ENCODE measurements at places on chromosomes 7 and 10. TPM values are rescaled to one million over a fixed set of nuclear protein-coding genes. Genes with fewer than 3 reads are reported as not detected.

The UPK3B gene
- total RNA-seq, result 2.1 TPM

The C10orf53 gene
- not detected for total RNA-seq

The SPDYE11 gene
- total RNA-seq, result not detected

DNA sequence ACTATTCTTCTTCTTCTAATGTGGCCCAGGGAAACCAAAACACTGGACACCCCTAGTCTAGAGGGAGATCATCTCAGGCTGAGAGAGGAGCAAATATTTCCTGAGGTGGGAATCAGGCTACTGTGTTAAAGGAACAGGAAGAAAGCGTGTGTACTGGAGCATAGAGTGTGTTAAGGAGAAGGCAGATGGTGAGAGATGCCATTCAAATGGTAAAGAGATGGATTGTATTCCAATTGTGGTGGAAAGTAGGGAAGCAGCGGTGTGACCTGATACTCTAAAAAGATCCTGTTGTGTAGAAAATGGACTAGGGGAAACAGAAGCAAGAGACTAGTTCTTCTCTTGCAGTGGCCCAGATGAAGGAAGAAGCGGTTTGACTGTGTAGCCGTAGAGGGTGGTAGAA, 31.2 kb downstream of the RAB18 start:
- H3K27me3 ChIP-seq, result no peaks in the 10 kb centered on the region
- no peak for DNase-seq
- no peaks in the 10 kb centered on the region for H3K36me3 ChIP-seq

- H3K36me3 ChIP-seq, result peaks cover 84% of the 10 kb centered on the region
- DNase-seq, result no peak
- no peak overlapping the region for H3K4me3 ChIP-seq
Observed at GRCh38 chr7:2255145-2256139, 13.4 kb downstream of the NUDT1 start.

- peaks cover 4% of the 10 kb centered on the region for H3K4me1 ChIP-seq
- H3K36me3 ChIP-seq, result no peaks in the 10 kb centered on the region
- H3K4me3 ChIP-seq, result no peak overlapping the region
- no peaks in the 10 kb centered on the region for H3K27me3 ChIP-seq
- no peak overlapping the region for H3K27ac ChIP-seq
Observed at GRCh38 chr10:116747325-116747724, 5.0 kb upstream of the HSPA12A start.

GRCh38 chr7:557558-557881, 37.9 kb upstream of the PDGFA start:
- H3K4me1 ChIP-seq, result no peaks in the 10 kb centered on the region
- H3K27ac ChIP-seq, result no peak overlapping the region
- no peaks in the 10 kb centered on the region for H3K27me3 ChIP-seq
- no peaks in the 10 kb centered on the region for H3K36me3 ChIP-seq
- H3K4me3 ChIP-seq, result no peak overlapping the region

- no peaks in the 10 kb centered on the region for H3K36me3 ChIP-seq
- DNase-seq, result no peak
- peaks cover 15% of the 10 kb centered on the region for H3K4me1 ChIP-seq
- no peak overlapping the region for H3K4me3 ChIP-seq
- peak overlapping the region; percentile 42 for H3K27ac ChIP-seq
Observed at GRCh38 chr10:103789161-103789560, 66.2 kb downstream of the SH3PXD2A start.

DNA sequence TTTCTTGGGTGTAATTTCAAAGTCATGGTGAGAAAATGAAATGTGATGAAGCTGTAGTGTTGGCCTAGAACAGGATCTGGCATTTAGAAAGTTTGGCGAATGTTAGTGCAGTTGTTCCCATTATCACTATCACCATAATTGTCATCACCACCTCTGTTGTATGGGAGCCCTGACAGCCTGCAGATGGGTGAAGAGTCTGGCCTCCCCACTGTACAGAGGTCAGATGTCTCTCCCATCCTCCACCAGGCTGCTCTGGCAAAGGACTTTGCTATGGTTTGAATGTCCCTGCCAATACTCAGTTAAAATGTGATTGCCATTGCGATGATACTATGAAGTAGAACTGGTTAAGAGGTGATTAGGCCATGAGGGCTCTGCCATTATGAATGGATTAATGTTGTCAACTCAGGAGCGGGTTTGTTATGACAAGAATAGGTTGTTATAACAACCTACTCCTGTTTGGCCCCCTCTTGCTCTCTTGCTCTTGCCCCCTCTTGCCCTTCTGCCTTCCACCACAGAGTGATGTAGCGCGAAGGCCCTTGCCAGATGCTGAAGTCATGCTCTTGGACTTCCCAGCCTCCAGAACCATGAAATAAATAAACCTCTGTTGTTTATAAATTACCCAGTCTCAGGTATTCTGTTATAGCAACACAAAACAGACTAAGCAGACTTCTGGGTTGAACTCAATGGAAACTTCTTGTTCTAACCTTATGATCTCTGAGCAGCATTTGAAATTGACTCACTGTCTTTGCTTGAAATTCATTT, 90.0 kb downstream of the GRK5 start:
- no peak for DNase-seq
- peaks cover 5% of the 10 kb centered on the region for H3K4me1 ChIP-seq
- no peak overlapping the region for H3K27ac ChIP-seq
- H3K27me3 ChIP-seq, result no peaks in the 10 kb centered on the region

DNA sequence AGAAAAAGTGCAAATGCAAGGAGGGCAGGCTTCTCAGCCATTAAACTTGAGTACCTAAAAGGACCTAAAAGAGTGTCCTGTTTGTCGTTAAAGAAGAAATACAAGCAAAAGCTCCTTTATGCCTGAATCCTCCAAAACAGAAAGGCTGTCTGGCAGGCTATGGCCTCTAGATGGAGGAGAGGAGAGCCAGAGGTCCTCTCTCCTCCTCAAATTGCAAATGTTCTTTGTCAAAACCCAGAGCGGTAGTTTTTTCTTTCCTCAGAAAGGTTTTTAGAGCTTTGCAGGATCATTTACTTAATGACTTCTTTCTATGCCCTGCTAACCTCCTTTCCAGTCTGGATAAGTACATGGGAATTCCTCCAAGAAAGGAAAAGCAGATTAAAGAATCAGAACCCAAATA, 1.9 kb upstream of the SORCS1 start:
- H3K27ac ChIP-seq, result no peak overlapping the region
- H3K4me3 ChIP-seq, result peak overlapping the region; percentile 6
- no peak for DNase-seq
- peaks cover 17% of the 10 kb centered on the region for H3K27me3 ChIP-seq
- H3K4me1 ChIP-seq, result peaks cover 11% of the 10 kb centered on the region

GRCh38 chr7:36677769-36678437, 46.4 kb downstream of the AOAH start:
- no peak overlapping the region for H3K27ac ChIP-seq
- no peak for DNase-seq
- H3K4me1 ChIP-seq, result no peaks in the 10 kb centered on the region

GRCh38 chr7:36462551-36463137, 73.0 kb downstream of the ANLN start:
- no peak for DNase-seq
- no peaks in the 10 kb centered on the region for H3K4me1 ChIP-seq
- no peaks in the 10 kb centered on the region for H3K36me3 ChIP-seq
- no peak overlapping the region for H3K27ac ChIP-seq

DNA sequence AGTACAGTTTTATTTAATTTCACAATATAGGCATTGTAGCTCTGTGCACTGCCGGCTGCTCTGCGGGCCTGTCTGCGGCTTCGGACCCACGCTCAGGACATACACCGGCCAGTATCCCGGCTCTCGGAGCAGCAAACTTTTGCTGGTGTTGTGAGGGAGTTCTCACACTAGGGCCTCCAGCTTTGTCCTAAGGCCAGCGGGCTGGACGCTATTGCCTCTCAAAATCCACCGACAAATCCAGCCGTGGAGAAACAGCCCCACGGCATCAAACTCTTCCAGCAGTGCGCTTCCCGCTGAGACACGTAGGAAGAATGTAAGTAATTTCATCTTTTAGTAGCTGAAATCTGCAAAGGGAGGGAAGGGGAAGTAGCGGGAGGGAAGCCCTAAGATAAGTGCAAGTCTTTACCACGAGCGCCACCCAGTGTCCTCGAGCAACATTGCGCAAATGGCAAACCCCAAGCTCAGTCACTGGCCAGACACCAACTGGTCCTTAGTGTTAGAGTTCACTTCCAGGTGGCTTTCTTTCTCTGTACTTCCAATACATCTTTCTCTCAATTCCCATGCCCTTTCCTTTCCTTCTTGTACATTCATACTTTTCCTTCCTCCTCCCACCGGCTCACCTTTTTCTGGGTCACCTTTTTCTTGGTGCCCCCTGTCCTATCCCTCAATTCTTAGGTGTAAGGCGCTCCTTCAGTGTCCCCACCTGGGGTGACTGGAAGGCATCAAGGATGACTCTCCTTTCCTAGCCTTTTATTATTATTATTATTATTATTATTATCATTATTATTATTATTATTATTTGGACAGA, 3.0 kb upstream of the DLX5 start:
- H3K36me3 ChIP-seq, result no peaks in the 10 kb centered on the region
- H3K4me3 ChIP-seq, result peak overlapping the region; percentile 34
- peaks cover 16% of the 10 kb centered on the region for H3K4me1 ChIP-seq
- no peak overlapping the region for H3K27ac ChIP-seq

DNA sequence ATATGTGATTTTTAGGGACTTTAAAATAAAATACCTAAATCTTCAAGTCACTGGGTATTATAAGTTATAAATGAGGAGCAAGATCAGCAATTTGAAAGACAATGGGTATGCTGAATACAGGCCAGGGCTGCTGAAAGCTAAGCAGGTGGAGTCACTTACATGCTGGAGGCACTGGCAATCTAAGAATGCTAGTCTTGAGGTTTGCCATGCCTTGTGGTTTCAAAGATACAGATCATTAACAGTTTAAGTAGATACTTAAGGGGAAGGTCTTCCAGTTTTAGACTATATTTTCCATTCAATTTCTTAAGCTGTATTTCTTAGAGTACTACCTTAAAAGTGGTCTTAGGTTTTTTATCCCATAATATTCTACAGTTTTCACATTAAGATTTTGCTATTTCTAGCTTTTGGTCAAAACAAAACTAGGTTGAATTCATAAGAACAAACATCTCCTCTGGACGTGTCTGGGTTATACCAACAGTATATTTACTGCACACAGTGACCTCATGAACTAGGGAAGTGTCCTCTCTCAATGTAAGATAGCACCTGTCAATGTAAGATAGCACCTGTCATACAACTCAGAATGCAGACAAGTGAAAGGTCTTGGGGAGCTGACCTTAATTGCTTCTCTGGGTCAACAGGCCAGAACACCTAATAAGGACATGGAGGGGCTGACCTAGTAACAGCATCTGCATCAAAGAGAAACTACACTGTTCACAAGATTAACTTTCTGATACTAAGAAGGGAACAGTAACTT, 2.0 kb downstream of the SRI start:
- H3K27ac ChIP-seq, result peak overlapping the region; percentile 94
- DNase-seq, result no peak
- no peaks in the 10 kb centered on the region for H3K36me3 ChIP-seq
- peak overlapping the region; percentile 92 for H3K4me3 ChIP-seq

- H3K4me1 ChIP-seq, result no peaks in the 10 kb centered on the region
- H3K27ac ChIP-seq, result no peak overlapping the region
- DNase-seq, result no peak
- no peaks in the 10 kb centered on the region for H3K36me3 ChIP-seq
- no peak overlapping the region for H3K4me3 ChIP-seq
- no peaks in the 10 kb centered on the region for H3K27me3 ChIP-seq
Observed at GRCh38 chr10:121303287-121303890, 294.9 kb downstream of the FGFR2 start.

DNA sequence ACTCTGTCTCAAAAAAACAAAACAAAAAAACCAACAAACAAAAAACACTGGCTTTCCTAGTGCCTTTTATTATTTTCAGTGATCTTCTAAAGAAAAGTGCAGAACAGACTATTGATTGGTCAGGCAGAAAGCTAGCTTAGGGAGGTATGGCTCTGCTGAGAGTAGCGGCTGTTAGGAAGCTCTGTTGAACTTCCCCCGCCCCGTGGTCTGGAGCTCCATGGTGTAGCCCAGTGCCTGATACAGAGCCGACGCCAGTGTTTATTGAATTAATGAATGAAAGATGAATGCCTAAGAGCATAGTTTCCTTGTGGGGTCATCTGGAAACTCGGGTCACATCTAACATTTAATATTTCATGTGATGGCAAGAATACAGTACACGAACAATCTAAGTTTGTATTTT, 90.5 kb upstream of the ARMC3 start:
- H3K27ac ChIP-seq, result no peak overlapping the region
- H3K36me3 ChIP-seq, result no peaks in the 10 kb centered on the region
- DNase-seq, result no peak

GRCh38 chr7:80279760-80280159, 145.1 kb downstream of the GNAI1 start:
- H3K4me3 ChIP-seq, result no peak overlapping the region
- no peak overlapping the region for H3K27ac ChIP-seq
- no peaks in the 10 kb centered on the region for H3K36me3 ChIP-seq
- peaks cover 27% of the 10 kb centered on the region for H3K4me1 ChIP-seq
- no peaks in the 10 kb centered on the region for H3K27me3 ChIP-seq
- DNase-seq, result no peak

GRCh38 chr10:84344526-84344925, 16.1 kb downstream of the CCSER2 start:
- no peak for DNase-seq
- no peaks in the 10 kb centered on the region for H3K36me3 ChIP-seq
- H3K27ac ChIP-seq, result no peak overlapping the region

DNA sequence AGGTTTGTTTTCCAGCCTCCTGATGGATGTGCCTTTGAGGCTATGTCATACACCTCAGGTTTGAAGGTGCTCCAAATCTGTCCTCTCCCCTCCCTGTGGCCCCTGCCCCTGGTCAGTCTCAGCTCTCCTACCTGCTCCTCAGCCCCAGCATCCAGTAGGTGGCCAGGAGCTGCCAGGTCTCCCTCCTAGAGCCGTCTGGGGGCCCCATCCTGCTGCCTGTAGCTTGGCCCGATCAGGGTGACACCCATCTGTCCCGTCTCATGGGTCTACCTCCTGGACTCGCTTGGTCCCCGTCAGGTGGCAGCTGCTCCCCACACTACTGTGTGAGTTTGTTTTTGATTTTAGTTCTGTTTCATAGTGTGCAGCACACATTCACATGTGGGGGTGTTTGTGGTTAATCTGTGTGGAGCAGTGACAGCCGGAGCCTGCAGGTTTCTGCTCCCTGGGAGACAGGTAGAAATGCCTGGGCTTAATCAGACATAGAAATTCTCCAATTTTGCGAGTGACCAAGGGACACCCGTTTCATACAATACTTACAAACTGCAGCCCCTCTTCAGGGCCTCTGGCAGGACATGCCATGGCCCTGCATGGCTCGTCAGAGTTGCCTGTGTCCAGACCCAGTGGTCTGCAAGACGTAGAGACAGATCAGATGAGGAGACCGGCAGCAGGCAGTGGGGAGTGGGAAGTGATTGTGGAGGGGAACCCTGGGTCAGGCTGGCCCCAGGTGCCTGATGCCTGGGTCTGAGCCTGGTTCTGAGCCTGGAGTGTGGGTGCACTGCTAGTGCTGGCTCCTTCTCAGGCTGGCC, 17.1 kb downstream of the ADCY1 start:
- H3K27ac ChIP-seq, result no peak overlapping the region
- DNase-seq, result no peak
- H3K36me3 ChIP-seq, result no peaks in the 10 kb centered on the region
- H3K4me1 ChIP-seq, result no peaks in the 10 kb centered on the region
